Ecto neural progenitor cell (in vitro differentiated cells): ENCODE measurements at places on chromosomes 13 and 19.

- no peak for DNase-seq
These were observed 45.0 kb downstream of the SLC15A1 start for GRCh38 chr13:98707281-98707999.

- DNase-seq = no peak
These were observed 9.6 kb upstream of the KPTN start for GRCh38 chr19:47493378-47494210.

- no peak for DNase-seq
These were observed 55.4 kb downstream of the CHST8 start for GRCh38 chr19:33676999-33677665.

- no peak for DNase-seq
These were observed 17.3 kb downstream of the SBK2 start for GRCh38 chr19:55519451-55520311.

DNA sequence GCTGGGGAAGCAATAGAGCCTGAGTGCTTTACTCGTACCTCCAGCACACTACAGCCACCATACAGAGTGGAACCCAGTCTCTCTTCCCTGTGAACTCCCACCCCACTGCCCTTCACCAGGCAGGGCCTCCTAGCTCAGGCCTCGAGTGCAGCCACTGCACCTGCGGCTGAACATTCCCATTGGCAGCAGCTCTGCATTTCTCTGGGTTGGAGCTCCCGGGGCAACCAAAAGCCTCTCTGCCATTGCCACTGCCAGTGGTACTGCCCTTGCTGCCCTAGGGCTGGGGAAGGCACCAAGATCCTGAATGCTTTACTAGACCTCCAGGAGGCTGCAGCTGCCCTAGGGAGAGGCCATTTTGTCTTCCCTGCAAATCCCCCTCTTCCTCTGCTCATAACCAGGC lies 266.8 kb downstream of the TDRD3 start:
- no peak for DNase-seq

DNA sequence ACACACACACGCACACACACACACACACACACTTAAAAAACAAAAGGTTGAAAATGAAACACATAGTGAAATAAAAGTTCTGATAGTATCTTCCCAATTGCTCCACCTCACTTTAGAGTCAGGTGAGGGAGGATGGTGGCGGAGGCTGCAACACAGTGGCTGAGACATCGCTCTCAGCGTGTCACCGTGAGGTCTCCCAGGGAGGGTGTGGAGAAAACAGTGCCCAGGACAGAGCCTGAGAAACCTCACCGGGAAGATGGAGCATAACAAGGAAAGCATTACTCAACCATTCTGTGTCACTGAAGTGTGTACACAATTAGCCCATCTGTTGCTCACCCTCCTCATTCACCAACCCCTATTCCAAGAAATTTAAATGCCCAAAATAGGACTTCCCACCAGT lies 111.4 kb upstream of the USP29 start:
- DNase-seq = no peak

DNA sequence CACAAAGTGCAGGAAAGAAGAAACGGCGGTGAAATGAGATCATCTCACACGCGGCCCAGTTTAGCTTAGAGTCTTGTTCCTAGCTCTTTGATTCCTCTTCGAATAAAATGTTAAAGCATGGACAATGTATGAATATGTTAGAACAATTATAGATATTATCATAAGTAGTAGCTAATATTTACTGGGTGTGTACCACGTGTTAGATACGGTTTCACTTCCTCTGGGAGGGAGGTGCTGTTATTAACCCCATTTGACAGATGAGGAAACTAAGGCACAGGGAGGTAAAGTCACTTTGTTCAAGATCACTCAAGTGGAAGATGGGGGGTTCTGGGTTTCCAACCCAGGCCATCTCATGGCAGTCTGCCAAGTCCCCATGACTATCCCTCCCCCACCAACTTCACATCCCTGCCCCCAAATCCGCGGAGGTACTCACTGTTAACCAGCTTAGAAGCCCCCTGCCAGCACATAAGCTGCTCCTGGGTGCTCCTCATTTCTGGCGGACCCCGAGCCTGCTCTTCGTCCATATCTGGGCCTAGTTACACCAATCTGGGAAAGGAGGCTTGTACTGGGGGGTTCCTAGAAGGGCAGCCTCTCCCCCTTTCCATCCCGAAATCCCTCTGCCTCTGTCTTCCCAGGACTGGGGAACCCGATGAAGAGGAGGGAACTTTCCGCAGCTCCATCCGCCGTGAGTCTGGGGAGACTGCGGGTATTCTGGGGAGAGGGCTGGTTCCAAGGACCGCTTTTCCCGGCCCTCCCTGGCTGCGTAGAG lies 1.0 kb upstream of the FXYD7 start:
- DNase-seq = no peak

GRCh38 chr13:114149774-114150740 lies 17.6 kb upstream of the RASA3 start:
- no peak for DNase-seq

GRCh38 chr19:21901861-21902260 lies 65.9 kb upstream of the ZNF43 start:
- DNase-seq = no peak

- no peak for DNase-seq
These were observed 2.6 kb downstream of the MED26 start for GRCh38 chr19:16625163-16625958.

- no peak for DNase-seq
These were observed 1.1 kb upstream of the PHF11 start for GRCh38 chr13:49494645-49495044.

GRCh38 chr13:31755803-31756212 lies 16.5 kb downstream of the RXFP2 start:
- DNase-seq = no peak

GRCh38 chr13:46712524-46712923 lies 84.4 kb downstream of the ESD start:
- DNase-seq = no peak

- DNase-seq = no peak
These were observed 7.9 kb downstream of the CD37 start for GRCh38 chr19:49343123-49343522.

- DNase-seq = no peak
These were observed 5.5 kb downstream of the MKNK2 start for GRCh38 chr19:2045501-2046045.

DNA sequence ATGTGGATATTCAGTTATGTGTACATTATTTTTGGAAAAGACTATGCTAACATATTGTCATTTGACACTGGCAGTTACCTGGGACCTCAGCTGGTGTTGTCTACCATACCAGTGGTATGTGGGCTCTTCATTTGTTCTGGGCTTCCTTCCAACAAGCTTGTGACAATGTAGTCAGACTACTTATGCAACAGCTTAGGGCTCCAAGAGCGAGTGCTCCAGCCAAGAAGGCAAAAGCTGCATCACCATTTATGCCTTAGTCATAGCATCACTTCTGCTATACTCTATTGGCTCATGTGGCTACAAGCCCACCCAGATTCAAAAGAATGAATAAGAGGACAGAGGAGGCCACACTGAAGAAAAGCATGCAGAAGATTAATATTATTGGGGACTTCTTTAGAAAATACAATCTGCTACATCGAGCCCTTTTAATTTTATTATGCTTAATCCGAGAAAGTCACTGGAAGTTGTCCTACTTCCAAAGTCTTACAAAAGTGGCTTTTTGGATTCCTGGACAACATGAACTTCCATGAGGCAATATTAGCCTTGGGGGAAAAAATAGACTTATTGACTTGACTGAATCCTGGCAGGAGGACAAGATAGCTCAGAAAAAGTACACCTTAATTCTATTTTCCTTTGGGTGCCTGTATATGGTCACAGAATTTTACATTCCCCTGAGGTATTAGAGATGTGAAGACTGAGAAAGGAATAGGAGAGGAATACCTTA lies 529.4 kb upstream of the HTR2A start:
- DNase-seq = no peak

DNA sequence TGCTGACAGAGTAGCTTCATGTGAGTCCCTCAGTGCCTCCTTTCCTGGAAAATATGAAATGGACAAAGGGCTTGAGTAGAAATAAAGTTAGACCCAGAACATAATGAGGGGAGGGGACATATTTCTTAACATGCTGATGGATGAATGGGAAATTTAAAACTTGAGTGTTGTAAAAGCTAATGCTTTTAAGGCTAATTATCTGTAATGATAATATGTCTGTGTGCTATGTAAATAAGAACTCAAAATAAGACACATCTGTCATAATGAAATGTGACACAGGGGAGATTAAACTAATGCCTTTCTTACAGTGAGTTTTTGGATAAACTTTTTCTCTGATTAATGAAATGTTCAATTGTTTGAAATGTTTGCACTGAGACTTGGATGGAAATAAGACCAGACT lies 65.8 kb upstream of the RFXAP start:
- no peak for DNase-seq

GRCh38 chr13:29946093-29946492 lies 95.7 kb upstream of the UBL3 start:
- no peak for DNase-seq

DNA sequence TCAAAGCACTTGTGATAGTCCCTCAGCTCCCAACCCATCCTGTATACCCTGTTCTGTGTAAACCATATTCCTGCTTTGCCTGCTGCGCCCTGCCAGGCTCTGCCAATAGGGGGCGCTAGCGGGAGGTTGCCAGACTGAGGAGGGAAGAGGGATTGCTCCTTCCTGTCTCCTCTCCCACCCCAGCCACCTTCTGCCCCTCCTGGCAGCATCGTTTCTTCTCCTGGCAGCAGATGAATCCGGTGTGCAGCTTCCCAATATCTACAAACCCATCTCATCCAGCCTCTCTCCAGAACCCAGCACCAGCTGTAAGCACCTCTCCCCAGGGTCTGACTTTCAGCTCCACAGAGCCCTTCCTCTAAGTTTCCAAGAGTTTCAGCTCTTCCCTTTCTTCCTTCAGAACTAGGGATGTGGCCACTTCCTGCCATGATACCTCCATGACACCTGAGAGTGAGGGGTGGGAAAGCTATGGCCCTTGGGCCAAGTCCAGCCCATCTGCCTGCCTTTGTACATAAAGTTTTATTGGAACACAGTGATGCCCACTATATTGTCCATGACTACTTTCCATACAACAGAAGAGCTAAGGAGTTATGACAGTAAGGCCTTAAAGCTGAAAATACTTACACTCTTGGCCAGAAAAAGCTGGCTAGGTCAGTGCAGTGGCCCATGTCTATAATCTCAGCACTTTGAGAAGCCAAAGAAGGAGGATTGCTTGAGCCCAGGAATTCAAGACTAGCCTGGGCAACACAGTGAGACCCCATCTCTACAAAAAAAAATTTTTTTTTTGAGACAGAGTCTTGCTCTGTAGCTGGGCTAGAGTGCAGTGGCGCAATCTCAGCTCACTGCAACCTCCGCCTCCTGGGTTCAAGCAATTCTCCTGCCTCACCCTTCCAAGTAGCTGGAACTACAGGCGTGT lies 34.5 kb upstream of the ATP1A3 start:
- peak; percentile 81 for DNase-seq

DNA sequence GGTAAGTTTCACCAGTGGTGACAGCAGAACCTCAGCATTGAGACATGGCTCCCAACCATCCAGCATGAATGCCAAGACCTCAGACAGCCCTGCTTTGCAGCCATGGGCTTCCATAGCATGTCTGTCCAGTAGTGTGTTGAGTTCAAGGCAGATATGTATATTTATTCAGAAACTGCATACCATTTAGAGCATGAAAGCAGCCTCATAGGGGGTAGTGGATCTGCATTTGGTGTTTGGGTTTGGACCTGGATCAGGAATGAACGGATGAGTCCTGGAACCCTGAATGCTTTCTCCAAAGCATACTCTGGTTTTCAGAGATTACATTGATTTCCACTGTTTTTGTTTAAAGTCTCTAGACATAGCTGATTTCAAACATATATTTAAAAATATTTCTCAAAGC lies 114.3 kb downstream of the ESD start:
- DNase-seq = no peak

- no peak for DNase-seq
These were observed 57.9 kb downstream of the RFC3 start for GRCh38 chr13:33875618-33876401.

GRCh38 chr13:20209948-20210347 lies 17.2 kb upstream of the GJB2 start:
- no peak for DNase-seq

DNA sequence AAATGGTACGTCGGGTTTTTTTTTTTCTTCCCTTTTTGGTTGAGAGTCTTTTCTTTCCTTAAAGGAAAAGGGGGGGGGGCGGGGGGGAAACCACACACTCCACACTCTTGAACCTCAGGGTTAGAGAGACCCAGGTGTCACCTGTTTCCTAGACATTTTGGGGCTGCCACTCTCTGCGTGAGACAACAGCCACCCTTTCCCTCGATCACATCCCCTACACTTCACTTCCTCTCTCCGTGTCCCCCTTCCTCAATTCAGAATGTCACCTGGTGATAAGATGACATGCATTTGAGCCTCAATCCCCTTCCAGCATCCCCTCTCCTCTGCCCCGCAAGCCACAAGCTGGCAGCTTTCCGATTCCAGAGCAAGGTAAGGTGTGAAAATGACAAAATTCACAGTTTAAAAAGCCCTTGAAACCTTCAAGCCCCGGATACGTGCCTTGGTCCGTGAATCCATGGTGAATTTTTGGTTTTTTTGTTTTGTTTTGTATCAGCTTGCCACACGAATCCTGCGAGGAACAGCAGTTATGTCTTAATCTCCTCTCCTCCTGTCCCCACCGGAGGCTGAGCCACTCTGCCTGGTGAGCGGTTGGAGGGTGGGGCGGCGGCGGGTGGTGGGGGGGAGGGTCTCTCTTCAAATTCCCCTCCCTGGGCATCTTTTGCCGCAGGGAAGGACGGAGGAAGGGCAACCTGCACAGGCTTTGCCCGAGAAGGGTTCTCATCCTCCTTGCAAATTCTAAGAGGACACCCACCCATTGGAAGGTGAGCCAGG lies 4.2 kb downstream of the PTPRS start:
- DNase-seq = no peak

DNA sequence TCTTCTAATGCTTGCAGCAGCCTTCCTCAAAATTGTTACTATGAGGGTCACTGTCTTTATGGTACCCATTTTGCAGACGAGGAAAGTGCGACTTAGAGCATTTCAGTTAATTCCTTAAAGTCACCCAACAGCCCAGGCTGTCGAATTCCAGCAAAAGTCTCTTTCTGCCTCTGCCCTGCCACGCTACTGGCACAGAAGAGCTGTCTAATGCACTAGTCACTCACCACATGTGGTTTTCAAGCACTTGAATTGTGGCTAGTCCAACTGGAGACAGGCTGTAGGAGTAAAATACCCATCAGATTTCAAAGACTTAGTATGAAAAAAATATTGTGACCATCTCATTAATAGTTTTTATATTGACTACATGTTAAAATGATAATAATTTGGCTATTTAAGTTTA lies 1.7 kb downstream of the FPR1 start:
- DNase-seq = no peak

DNA sequence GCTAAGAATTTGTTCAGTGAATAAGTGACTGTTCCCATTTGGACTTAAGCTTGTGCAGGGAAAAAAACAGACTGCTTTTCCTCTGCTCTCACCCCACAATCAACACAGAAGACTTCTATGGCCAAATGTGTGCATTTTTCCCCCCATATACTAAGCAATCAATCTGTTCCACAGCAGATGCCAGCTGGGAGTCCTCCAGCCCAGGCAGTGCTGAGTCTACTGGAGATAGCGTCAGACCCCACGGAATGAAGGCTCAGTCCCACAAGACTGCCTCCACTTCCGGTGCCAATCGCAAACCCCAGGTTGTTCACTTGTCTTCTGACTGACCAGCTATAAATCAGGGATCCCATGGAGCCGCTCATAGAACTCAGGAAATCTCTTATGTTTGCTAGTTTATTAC lies 69.5 kb upstream of the ANKRD10 start:
- no peak for DNase-seq

- peak; percentile 27 for DNase-seq
These were observed 281.6 kb downstream of the ZNF536 start for GRCh38 chr19:30653646-30654386.
